ENCODE measurements at places on chromosomes 13 and 19. TPM values are rescaled to one million over a fixed set of nuclear protein-coding genes. Genes with fewer than 3 reads are reported as not detected.

The SIGLEC6 gene
- not detected for total RNA-seq

The APLP1 gene
- total RNA-seq: 2.0 TPM

The MBD3L1 gene
- not detected for total RNA-seq

The IGFL3 gene
- total RNA-seq: not detected

The SELENOV gene
- 0.35 TPM for total RNA-seq

The CD209 gene
- total RNA-seq: not detected

The ALOX5AP gene
- total RNA-seq: not detected

The TMEM255B gene
- 0.61 TPM for total RNA-seq

The KBTBD7 gene
- total RNA-seq: 3.9 TPM

The RNF113B gene
- not detected for total RNA-seq

The NEK5 gene
- total RNA-seq: not detected

The NKG7 gene
- not detected for total RNA-seq

All from PC-9 (cell line).